ENCODE measurements at places on chromosomes 2 and 18. TPM values are rescaled to one million over a fixed set of nuclear protein-coding genes. Genes with fewer than 3 reads are reported as not detected.

NOTO gene
- total RNA-seq: not detected

BOLL gene
- not detected for total RNA-seq

SLC14A1 gene
- total RNA-seq: 0.32 TPM

SH3BP4 gene
- total RNA-seq: 24.6 TPM

SCYGR2 gene
- total RNA-seq: not detected

POTEC gene
- total RNA-seq: not detected

MDH1B gene
- 0.19 TPM for total RNA-seq

GPR35 gene
- 0.50 TPM for total RNA-seq

IL1R1 gene
- total RNA-seq: 5.3 TPM

UGT1A1 gene
- total RNA-seq: not detected

CDK15 gene
- total RNA-seq: not detected
